T-helper 1 cell (primary cell): ENCODE measurements at places on chromosomes 1 and 21.

- DNase-seq: peak; percentile 95
These were observed at the start of gene SLC2A1 for GRCh38 chr1:42958488-42959319. Gene SLC2A1, minus strand, starts transcription at chr1:42958868. Its CDS starts 217 bp downstream, at chr1:42958651.

GRCh38 chr21:15276243-15276642, 211.4 kb upstream of the NRIP1 start:
- no peak for DNase-seq

GRCh38 chr21:45217010-45217409, 70.7 kb downstream of the POFUT2 start:
- no peak for DNase-seq

- DNase-seq: peak; percentile 78
These were observed 215.5 kb upstream of the USP25 start for GRCh38 chr21:15514073-15514946.

GRCh38 chr1:163130225-163130856, 61.2 kb downstream of the RGS4 start:
- DNase-seq: no peak

DNA sequence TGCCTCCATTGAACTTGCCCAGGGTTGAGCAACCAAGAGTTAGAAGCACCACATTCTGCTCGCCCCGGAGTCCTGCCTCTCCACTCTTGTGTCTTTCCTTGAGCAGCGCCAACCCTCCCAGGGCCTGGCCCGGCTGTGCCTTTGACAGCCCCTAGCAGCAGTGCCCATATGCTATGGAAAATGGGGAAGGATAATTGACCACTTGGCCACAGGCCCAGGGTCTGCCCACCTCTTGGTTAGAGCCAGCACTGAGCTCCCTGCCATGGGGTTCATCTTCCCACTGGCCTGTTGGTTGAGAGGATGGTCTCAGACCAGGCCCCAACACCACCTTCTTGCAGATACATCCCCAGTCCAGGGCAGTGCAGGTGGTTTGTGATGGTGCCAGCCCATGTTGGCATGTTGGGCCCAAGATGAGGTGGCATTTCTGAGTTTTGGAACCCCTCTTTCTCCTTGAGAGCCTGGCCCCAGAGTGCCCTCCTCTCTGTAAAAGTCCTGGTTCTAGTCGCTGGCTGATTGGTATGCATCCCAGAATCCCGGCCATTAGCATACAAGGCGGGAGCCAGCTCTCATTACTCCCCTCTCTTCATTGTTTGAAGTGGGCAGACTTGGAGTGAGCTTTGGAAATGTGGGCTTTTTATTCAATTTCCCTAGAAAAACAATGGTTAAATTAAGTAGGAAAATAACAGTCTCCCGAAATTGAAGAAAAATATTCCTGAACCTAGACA, 7.6 kb downstream of the ARHGEF10L start:
- no peak for DNase-seq

DNA sequence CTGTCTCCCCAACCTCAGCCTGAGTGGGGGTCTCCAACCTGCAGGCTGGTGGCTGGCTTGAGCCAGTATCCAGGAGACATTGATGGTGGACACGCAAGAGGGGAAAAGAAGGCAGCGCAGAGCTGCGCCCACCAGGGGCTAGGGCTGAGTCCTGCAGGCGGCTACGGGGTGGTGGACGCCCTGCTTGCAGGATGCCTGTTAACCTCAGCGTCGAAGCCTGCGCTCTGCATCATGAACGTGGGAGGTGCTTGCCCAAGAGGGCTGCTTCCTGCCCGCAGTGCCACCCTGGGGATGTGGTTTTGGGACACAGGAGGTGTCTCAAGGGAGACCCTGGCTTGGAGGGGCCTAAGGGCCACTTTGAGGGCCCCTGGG, 11.6 kb downstream of the CFAP410 start:
- DNase-seq: no peak

DNA sequence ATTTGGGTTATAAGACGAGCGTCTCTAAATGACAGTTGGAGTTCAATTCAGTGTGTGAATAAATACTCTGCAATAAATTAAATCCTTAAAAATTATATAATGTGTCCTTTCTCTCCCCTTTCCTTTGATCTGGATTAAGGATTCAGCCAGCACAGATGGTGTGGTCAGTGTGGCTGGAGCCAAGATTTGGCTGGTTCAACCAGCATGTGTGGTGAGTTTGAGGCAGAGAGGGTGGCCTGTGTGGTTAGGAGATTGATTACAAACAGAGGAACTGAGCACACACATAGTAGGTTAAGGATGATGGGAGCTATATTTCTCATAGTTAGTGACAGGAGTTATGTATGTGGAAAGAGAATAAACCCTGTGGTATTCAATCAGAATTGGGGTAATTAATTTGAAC, 14.2 kb upstream of the AMIGO1 start:
- DNase-seq: no peak

GRCh38 chr1:221801773-221802516, 60.1 kb upstream of the DUSP10 start:
- DNase-seq: no peak

- DNase-seq: peak; percentile 4
These were observed 4.9 kb downstream of the CR2 start for GRCh38 chr1:207459008-207459407.

DNA sequence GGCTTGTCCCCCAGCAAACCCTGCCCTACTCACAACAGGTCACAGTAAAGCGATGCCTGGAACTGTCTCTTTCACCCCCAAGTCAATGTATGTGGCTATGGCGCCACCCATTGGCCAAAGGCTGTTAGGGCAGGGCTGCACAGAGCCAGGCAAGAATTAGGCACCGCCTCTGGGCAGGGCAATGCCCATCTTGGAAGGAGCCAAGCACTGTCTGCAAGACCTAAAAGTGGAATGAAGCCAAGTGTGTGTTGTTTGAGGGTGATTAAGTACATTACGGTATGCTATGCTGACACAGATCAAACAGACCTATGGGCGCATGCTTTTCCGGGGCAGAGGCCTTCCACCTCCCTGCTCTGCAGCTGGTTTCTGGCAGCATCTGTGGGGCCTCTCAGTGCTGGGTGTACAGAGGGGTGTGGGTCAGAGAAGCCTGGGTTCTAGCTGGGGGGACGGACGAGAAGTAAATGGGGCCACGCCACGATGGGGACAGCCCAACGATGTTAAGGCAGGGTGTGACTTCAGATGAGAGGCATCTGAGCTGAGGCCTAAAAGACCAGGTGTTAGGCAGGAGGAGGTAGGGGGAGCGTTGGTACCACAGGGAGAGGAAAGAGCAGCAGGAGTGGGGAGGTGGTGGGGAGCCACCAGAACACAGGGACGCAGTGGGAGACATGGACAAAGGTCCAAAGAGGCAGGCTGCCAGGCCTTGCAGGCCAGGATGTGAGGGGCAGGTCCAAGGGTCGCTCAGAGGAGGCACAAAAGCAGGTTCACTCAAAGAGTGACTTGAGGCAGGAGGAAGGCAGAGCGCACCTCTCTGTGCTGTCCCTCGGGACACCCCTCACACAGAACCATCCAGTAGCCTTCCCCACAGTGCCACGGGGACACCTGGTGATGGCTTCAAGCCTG, 49.8 kb downstream of the ACOT7 start:
- DNase-seq: no peak

- no peak for DNase-seq
These were observed 120.3 kb downstream of the C1orf21 start for GRCh38 chr1:184507165-184507564.

- no peak for DNase-seq
These were observed 165.6 kb downstream of the C1orf21 start for GRCh38 chr1:184552446-184552845.

GRCh38 chr1:191971447-191971846, 186.8 kb upstream of the RGS18 start:
- no peak for DNase-seq

GRCh38 chr1:174153825-174154107, 5.6 kb upstream of the RABGAP1L start:
- no peak for DNase-seq

GRCh38 chr1:111516005-111516535, 12.6 kb upstream of the ADORA3 start:
- DNase-seq: no peak

GRCh38 chr1:34746785-34747637, 7.8 kb upstream of the GJB5 start:
- no peak for DNase-seq

DNA sequence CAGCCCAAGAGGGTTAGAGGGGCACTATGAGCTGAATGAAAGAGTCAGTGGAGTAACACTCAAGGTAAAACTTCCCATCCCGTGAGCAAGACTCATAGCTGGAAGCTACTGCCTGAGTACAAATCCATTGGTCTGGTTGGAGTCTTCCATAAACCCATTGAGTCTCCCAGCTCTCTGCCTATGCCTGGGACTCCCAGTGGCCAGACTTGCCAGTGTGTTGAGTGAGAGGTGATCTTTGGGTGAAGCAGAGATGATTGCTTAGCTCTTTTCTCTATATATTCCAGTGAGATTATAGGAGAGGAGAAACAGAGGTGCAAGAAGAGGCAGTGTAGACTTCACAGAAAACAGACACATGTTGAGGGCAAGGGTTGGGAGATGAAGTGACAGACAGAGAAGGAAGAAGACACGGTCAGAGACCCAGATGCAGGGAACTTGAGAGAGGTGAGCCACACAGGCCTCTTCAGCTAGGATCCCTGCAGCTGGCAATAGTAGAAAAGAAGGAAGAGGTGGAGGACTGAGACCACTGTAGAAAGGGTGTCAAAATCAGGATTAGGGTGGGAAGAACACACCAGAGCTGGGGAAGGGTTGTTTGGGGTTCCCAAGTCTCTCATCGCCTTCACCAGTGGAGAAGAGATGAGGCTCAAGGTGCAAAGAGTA, 3.7 kb downstream of the FOXD2 start:
- no peak for DNase-seq

DNA sequence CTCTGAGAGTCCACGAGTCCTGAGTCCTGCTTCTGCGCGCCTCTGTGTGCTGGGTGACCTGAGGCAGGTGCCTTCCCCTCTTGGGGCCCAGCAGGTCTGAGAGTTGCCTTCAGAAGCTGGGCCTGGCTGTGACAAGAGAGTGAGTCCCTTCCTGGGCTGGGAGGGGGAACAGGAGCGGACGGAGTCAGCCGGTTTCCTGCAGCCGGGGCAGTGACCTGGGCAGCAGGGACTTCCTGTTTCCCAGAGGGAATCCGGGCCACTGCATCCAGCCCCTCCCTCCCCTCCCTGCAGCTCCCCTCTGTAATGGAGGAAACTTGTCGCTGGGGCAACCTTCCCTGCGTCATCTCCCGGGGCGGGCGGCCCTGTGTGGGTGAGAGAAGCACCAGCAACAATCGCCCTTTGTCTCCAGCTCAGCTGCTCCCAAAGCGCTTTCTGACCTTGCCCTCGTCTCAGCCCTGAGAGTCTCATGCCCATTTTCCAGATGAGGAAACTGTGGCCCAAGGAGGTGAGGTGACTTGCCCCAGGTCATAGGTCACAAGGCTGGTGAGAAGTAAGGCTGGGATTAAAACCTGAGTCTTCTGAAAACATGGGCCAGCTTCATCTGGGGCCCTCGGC, 61.1 kb downstream of the SDC3 start:
- no peak for DNase-seq

DNA sequence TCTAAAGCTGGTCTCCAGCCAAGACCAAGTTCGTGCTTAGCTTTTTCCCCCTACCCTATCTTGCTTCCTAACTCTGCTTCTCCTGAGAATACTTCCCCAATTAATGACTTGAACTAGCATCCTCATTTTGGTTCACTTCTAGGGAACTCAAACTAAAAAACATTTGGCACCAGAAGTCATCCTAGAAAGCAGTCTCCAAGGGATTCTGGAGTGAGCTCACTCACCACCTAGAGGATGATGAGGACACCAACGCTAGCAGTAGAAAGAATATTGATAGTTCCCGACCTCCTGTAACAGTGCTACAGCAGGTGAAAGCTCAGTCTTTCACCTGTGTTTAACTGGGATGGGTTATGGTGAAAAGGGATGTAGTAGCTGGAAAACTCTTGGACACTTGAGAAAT, 4.7 kb upstream of the PSMB2 start:
- no peak for DNase-seq

GRCh38 chr1:78627321-78627720, 7.1 kb downstream of the IFI44L start:
- DNase-seq: no peak

DNA sequence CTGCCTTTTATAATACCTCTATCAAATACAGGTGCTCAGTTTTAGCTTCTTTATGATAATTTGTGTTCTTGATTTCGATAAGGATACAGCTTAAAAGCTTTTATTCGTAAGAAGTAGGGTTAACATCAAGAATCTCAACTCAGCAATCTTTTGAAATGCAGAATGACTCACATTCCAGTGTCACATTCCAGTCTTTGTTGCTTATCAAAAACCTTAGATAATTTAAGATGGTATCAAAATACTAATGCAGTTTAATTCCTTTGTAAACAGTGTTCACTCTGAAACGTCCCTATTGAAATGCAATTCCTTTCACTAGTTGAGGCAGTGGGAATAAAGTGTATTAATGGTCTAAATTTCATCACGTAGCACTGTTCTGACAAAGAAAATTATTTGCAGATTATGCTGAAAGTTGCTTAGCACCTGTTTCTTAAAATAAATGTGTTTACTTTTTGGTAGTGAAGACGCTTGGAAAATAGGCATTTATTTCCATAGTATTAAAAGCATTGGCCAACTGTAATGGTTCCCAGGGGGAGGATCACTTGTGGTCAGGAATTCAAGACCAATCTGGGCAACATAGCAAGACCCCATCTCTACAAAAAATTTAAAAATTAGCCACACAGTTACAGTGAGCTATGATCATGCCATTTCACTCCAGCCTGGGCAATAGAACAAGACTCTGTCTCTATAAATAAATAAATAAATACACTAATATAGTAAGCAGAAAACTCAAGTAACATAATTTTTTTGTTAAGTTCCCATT, 10.1 kb upstream of the CNN3 start:
- no peak for DNase-seq

GRCh38 chr1:113153116-113153803, 80.3 kb downstream of the LRIG2 start:
- DNase-seq: no peak

- DNase-seq: no peak
These were observed 96.6 kb downstream of the ASTN1 start for GRCh38 chr1:177067752-177068410.

- DNase-seq: no peak
These were observed 548.6 kb downstream of the LTN1 start for GRCh38 chr21:28444111-28444510.

DNA sequence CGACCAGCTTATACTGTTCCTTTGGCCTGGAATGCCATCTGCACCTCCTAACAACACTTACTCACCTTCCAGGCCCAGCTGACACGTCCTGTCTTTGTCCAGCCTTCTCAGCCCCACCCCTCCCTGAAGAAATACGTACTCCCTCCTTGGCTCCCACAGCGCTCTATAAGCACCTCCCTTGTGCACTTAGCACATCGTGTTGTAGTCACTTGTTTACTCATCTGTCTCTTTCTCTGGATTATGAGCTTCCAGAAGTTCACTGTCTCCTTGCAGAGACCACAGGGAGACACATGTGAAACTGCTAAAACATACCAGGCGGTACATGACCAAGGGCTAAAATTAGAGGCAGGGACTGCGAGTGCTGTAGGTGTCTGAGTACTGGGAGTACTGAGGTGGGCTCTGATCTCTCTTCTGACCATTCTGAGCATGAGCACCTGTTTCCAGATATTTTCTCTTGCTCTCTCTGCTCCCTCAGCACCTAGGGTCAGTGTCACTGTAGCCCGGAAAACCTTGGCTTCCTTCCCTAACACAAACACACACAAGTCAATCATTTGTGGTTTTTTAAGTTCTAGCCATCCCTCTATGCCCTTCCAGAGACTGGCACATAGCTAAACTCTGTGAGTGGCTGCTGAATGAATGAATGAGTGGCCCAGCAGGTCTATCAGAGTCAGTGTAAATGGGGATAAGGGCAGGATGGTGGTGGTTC, 5.1 kb downstream of the DCST1 start:
- DNase-seq: no peak
